ENCODE measurements at places on chromosomes 7 and 10.

DNA sequence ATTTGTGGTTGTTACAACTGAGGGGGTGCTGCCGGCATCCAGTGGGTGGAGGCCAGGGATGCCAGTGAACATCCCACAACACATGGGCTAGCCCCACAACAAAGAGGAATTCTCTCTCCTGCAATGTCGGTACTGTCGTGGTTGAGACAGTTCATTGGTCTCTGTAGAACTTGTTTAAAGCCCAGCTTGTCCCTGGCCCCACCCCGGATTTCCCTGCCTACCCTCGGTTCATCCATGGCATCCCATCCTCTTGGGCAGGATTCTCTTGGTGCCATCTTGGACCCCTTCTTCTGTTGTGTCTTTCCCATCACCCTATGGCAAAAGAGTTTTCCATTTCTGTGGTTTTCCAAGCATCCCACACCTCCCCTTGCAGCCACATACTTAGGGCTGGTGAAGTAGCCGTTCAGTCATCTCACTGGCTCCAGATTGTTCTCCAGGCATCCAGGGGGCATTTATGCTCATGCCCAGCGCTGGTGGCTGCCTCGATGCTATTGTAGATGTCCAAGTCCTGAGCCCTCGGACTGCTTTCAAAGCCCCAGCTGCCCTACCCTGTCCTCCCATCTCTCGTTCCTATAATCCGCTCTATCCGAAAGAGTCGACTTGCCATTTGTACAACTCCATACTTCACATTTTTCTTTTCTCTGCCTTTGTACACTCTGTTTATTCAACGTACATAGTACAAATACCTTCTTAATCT lies 39.2 kb downstream of the MGMT start:
- no peak for ATAC-seq

GRCh38 chr10:130227883-130228282 lies 91.7 kb downstream of the GLRX3 start:
- no peak for ATAC-seq

DNA sequence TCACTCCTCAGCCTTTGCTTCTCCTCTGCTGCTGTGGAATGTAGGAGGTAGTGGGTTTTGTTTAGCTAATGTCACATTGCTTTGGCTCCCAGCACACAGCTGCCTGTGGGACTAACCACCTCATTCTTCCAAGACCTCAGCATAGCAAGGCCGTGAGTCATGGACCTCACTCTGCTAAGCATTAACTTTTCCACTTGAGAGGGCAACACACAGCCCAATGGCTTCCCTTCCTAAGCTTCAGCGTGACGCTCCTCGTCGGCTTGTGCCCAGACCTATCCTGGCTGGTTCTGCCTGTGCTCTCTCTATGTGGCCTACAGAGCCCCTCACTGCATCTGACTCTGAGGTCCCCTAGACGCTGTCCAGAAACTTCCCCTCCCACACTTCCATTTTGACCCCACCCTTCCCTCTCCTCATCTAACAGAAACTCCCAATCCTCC lies 23.3 kb downstream of the MYOF start:
- no peak for ATAC-seq

DNA sequence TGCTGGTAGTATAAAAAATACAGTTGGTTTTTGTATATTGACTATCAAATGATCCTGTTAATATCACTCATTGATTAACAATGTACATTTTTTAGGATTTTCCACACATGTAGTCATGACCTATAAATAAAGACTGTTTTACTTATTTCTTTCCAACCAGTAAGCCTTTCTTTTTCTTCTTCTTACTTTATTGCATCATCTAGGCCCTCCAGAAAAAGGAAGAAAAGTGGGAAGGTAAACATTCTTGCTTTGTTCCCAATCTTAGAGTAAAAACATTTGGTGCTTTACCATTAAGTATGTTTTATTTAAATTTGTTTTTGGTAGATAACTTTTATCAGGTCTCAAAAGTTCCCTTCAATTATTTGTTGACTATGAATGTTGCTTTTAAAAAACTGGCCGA lies 47.1 kb upstream of the CCNY start:
- no peak for ATAC-seq

- no peak for ATAC-seq
Observed at GRCh38 chr10:36736311-36736710, 389.1 kb upstream of the ANKRD30A start.

- ATAC-seq = no peak
Observed at GRCh38 chr10:13904064-13904463, 317.3 kb downstream of the PRPF18 start.

- no peak for ATAC-seq
Observed at GRCh38 chr7:102305414-102306268, 19.0 kb downstream of the SH2B2 start.

DNA sequence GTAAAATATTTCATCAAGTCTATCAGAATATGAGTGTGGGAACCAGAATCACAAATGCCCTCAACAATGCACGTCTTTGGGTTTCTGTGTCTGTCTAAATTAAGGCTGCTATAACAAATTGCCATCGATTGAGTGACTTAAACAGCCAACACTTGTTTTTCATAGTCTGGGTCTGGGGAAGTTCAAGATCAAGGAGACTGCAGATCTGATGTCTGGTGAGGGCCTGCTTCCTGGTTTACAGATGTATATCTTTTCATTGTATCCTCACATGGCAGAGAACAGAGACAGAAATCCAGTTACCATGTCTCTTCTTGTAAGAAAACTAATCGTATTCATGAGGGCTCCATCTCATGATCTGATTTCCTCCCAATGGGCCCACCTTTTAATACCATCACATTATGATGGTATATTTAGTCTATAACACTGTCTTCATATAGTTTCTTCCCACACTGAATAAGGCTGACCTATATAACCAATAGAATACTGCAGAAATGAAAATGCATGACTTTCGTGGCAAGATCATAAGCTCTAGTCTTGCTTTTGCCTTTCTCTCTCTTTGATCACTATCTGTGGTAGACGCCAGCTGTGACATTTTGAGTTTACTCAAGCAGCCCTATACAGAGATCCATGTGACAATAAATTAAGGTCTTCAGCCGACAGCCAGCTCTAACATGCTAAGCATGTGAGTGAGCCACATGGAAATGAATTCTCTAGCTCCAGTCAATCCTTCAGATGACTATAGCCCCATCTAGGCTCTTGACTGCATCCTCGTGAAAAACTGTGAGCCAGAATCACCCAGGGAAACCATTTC lies 51.9 kb downstream of the THSD7A start:
- ATAC-seq = no peak

DNA sequence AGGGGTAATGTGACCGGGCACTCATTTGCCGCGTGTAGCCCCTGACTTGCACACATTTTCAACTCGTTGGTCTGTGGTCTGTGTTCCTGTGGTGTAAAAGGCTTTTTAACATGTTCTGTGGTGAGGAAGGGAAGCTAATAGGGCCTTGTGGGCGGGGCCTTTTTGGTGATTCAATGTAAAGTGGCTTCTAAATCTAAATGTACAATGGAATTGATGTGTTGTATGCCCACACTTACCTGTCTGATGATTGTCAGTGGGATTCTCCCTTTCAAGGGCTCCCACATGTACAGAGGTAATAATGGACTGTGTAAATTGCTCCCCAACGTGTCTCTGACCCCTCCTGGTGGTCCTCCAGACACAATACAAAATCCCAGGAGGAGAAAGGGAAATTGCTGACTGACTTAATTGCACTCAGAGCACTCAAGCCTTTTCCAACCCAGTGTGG lies 43.1 kb upstream of the GATAD1 start:
- ATAC-seq = peak; percentile 53
